Liver (tissue), 10 donors: ENCODE measurements at places on chromosomes 2 and 18. TPM values are rescaled to one million over a fixed set of nuclear protein-coding genes. Genes with fewer than 3 reads are reported as not detected.

GRCh38 chr2:240622531-240623235 is 2.6 kb upstream of the GPR35 start:
- no peaks in the 10 kb centered on the region for H3K36me3 ChIP-seq
- DNase-seq, result no peak
- no peak overlapping the region for H3K27ac ChIP-seq
- no peak overlapping the region for H3K4me3 ChIP-seq

- DNase-seq, result no peak
- H3K36me3 ChIP-seq, result no peaks in the 10 kb centered on the region
- no peak overlapping the region for H3K4me3 ChIP-seq
- no peak overlapping the region for H3K27ac ChIP-seq
- no peaks in the 10 kb centered on the region for H3K4me1 ChIP-seq
- no peaks in the 10 kb centered on the region for H3K27me3 ChIP-seq
Measured at GRCh38 chr18:77397617-77398016, 148.0 kb downstream of the GALR1 start.

Gene LRRC30
- not detected for total RNA-seq

DNA sequence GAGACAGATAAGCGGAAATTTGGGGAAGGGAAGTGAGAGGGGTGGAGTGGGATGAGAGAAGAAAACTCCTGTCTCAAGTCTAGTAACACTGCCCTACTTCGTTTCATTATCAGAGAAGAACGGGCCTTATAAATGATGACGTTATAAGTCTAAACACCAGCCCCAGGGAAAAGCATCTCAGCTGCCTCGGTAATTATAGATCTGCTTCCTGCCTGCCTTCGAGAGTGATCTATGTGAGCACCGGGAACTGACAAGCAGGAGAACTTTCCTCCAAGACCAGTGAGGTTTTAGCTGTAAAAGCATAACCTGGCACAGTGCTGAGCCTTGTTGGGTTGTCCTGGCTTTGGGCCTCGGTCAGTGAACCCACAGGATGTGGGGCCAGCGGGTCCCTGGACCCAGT is 227.9 kb upstream of the SIX2 start:
- no peak for DNase-seq
- no peaks in the 10 kb centered on the region for H3K36me3 ChIP-seq
- no peak overlapping the region for H3K27ac ChIP-seq
- H3K4me1 ChIP-seq, result no peaks in the 10 kb centered on the region

Gene TMEM127
- total RNA-seq, result 19.1 TPM

GRCh38 chr18:50722311-50722710 is 97.5 kb downstream of the MRO start:
- no peaks in the 10 kb centered on the region for H3K27me3 ChIP-seq
- H3K36me3 ChIP-seq, result no peaks in the 10 kb centered on the region
- H3K27ac ChIP-seq, result no peak overlapping the region
- no peak for DNase-seq

Gene UGT1A5
- total RNA-seq, result not detected

Gene LINC00305
- 0.84 TPM for total RNA-seq

GRCh38 chr2:203346612-203347011 is 18.4 kb downstream of the ABI2 start:
- H3K4me3 ChIP-seq, result no peak overlapping the region
- DNase-seq, result no peak
- H3K27me3 ChIP-seq, result no peaks in the 10 kb centered on the region
- H3K36me3 ChIP-seq, result peaks cover 3% of the 10 kb centered on the region

Gene C2orf80
- total RNA-seq, result not detected

- H3K4me1 ChIP-seq, result no peaks in the 10 kb centered on the region
- no peaks in the 10 kb centered on the region for H3K36me3 ChIP-seq
- H3K27ac ChIP-seq, result no peak overlapping the region
- H3K4me3 ChIP-seq, result no peak overlapping the region
- no peaks in the 10 kb centered on the region for H3K27me3 ChIP-seq
Measured at GRCh38 chr18:9160014-9160413, 23.4 kb downstream of the ANKRD12 start.

GRCh38 chr2:16015903-16016265 is 75.5 kb downstream of the MYCN start:
- no peak overlapping the region for H3K27ac ChIP-seq
- no peak overlapping the region for H3K4me3 ChIP-seq
- peaks cover 20% of the 10 kb centered on the region for H3K4me1 ChIP-seq
- no peak for DNase-seq

DNA sequence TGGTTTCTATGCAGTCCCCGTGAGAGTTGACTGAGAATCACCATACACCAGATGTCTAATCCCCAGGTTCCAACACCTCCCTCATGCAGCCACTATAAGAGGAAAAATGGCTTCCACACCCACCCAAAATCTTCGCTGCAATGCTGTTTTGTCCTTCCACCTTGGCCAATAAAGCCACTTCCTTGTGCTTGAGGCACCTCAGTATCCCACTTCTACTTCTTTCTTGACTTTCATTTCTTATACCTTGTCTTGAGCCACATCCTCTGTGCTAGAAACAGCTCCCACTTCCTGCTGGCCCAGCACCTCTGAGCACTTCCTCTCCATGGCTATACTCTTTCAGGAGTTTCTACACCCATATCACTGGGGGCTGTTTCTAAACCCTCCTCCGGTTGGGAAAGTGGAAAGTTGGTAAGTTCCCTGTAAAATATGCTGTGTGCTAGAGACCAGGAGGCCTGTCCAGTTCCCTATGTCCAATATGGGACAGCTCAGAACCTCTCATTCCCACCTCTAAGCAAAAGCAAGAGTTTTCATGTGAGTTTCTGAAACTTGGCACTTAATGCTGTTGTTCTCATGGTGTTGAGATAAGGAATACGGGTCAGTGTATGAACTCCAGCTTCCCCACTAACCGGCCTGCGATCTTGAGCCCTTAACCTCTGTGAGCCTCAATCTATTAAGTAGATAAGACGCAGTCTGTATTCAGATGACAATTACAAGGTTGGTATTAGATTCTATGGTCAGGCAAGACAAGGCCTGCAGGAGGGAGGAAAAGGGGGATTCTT is 209.1 kb upstream of the ID2 start:
- peaks cover 9% of the 10 kb centered on the region for H3K4me1 ChIP-seq
- H3K36me3 ChIP-seq, result no peaks in the 10 kb centered on the region
- no peaks in the 10 kb centered on the region for H3K27me3 ChIP-seq
- H3K27ac ChIP-seq, result peak overlapping the region; percentile 61
- no peak for DNase-seq

DNA sequence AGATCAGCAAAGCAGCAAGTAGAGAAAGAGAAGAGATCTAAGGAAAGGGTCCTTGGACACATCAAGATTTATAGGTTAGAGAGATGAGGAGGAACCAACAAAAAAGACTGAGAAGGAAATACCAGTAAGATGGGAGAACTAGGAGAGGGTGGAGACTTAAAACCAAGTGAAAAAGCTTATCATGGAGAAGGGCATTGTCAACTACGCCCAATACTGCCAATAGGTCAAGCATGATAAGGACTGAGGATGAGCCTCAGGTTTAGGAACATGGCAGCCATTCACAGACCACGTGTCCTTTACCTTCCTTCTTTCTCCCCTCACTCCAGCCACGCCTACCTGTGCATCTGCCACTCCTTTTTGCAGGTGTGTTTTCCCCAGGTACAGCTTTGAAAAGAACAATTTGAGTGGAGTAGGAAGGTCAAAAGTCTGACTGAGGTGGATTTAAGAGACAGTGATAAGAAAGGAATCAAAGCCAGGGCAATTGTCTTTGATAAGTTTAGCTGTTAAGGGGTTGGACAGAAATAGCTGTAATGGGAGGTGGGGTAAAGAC is 238.7 kb downstream of the STK39 start:
- no peaks in the 10 kb centered on the region for H3K36me3 ChIP-seq
- no peak for DNase-seq
- H3K27ac ChIP-seq, result no peak overlapping the region
- no peaks in the 10 kb centered on the region for H3K27me3 ChIP-seq
